T-helper 17 cell (primary cell): ENCODE measurements at places on chromosomes 4 and X.

GRCh38 chrX:120781403-120781802 lies 94.3 kb downstream of the CT47B1 start:
- DNase-seq: no peak

- DNase-seq: no peak
These were observed at the start of gene PAGE2B for GRCh38 chrX:55074851-55075467. PAGE2B (plus strand) TSS chrX:55075030; CDS start chrX:55076042, 1,012 bp downstream.

- no peak for DNase-seq
These were observed 29.7 kb downstream of the PRRG1 start for GRCh38 chrX:37378830-37379229.

- DNase-seq: no peak
These were observed 174.7 kb upstream of the RPL34 start for GRCh38 chr4:108445716-108446115.

GRCh38 chrX:3348191-3348590 lies 1.7 kb upstream of the MXRA5 start:
- DNase-seq: no peak

GRCh38 chr4:101125045-101125942 lies 222.0 kb downstream of the PPP3CA start:
- DNase-seq: no peak

DNA sequence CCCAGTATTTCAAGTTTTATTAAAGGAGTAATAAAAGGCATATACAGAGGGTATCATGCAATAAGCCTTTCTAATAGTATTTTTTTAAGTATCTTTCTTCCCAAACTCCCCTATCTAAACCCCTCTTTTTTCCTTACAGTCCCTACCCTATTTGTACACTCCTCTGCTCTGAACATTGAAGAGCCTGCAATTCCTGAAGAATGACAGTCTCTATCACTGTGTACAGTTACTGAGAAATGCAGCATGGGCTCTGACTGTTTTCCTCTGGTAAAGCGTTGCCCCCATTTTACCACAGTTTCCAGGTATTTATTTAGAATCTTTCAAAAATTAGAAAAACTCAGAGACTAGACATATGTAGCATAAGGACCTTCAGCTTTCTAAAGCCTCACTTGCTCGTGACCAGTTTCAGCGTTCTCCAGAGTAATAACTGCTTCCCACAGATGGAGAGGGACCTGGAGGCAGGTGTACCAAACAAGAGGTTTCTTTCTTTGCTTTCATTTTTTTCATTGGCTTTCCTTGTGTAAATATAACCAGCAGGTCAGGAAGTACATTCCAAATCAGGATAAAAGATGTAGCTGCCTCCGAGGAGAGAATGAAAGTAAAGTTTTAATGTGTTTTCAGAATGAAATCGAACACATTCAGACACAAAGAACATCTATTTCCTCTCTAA lies 230.8 kb downstream of the CFAP299 start:
- DNase-seq: no peak

DNA sequence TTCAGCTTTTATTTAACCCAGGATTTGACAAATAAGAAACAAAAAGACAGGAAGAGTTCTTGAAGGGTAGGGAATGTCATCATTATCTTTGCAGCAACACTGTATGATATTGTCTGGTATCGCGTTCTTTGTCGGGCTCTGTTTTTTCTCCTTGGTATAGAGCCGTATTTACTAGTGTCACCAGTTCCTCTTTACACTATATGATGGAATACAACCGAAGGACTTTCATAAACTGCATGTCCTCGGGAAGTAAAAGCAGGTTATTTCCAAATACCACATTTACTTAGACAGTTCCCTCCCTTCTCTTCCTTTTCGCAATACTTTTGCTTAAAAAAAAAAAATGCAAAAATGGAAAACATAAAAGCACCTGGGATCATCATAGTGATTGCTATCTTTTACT lies 96.6 kb upstream of the IL13RA1 start:
- no peak for DNase-seq

GRCh38 chrX:129925305-129926092 lies 19.5 kb downstream of the UTP14A start:
- peak; percentile 39 for DNase-seq

DNA sequence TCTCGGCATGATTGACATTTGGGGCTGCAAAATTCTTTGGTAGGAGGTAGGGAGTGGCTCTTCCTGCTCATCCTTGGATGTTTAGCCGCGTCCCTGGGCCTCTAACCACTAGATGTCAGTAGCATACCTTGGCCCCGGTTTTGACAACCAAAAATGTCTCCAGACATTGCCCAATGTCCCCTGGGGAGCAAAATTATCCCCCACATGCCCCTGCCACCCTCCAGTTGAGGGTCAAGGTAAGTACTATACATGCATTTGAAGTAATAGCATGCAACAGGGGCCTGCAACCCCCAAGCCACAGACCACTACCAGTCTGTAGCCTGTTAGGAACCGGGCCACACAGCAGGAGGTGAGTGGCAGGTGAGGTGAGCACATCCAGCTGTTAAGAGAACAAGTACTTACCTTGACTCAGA lies 17.6 kb upstream of the KIAA1210 start:
- DNase-seq: no peak

GRCh38 chr4:4559596-4559995 lies 17.7 kb upstream of the STX18 start:
- no peak for DNase-seq

GRCh38 chr4:185039508-185040273 lies 21.4 kb downstream of the HELT start:
- DNase-seq: no peak

DNA sequence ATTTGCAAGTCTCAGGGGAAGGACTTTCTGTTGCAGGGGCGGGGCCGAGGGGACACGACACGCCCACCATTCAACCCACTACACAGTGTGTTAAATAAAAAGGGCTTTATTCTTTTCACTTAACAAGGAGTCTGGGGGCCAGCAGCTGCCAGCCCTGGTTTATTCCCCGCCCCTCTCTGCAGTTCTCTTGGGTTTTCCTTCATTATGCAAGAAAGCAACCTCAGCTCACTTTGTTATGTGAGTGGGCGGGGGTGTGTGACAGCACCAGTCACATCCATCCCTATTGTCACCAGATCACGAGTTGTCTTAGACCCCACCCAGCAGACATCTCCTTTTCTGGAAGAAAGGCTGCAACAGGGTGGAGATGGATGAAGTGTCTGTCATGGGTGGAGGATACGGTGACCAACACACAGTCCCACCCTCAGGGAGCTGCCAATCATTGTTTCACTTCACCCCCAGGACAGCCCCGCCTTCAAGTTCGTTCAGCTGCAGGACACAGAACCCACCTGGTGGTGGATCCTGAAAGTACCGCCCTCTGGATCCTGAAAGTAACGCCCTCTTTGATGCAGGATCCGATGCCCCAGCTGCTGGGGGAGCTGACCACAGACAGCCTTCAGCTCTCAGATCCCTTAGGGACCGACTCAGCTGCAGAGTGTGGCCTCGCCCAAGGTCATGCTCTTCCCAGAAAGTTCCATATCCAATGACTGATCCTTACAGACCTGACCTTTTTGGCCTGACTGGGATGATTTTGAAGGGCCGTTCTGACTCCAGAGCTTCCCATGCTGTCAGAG lies 79.6 kb downstream of the SMIM20 start:
- no peak for DNase-seq

GRCh38 chr4:40183615-40184411 lies 13.0 kb upstream of the RHOH start:
- no peak for DNase-seq

DNA sequence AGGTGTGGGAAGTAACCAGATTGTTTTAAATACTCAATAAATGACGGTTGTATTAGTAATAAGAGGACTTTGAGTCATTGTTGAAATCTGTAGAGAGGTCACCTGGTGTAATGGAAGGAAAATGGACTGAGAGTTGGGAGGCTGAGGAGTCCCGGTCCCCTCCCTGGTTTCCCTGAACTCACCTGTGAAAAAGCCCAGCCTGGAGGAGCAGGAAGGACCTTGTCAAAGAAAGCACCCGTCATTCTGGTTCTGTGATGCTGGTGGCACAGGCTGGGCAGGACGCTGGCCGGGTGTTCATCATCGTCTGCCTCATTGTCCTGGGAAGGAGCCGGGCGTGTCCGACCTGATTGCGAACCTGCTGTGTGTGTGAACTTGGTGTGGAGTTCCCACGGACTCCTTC lies 70.8 kb downstream of the SORCS2 start:
- no peak for DNase-seq

GRCh38 chrX:110086162-110086915 lies 83.4 kb downstream of the TMEM164 start:
- no peak for DNase-seq

- no peak for DNase-seq
These were observed 108.3 kb upstream of the CAMK2D start for GRCh38 chr4:113869743-113870375.
